Pancreas (tissue), 10 donors: ENCODE measurements at places on chromosomes 4 and X.

DNA sequence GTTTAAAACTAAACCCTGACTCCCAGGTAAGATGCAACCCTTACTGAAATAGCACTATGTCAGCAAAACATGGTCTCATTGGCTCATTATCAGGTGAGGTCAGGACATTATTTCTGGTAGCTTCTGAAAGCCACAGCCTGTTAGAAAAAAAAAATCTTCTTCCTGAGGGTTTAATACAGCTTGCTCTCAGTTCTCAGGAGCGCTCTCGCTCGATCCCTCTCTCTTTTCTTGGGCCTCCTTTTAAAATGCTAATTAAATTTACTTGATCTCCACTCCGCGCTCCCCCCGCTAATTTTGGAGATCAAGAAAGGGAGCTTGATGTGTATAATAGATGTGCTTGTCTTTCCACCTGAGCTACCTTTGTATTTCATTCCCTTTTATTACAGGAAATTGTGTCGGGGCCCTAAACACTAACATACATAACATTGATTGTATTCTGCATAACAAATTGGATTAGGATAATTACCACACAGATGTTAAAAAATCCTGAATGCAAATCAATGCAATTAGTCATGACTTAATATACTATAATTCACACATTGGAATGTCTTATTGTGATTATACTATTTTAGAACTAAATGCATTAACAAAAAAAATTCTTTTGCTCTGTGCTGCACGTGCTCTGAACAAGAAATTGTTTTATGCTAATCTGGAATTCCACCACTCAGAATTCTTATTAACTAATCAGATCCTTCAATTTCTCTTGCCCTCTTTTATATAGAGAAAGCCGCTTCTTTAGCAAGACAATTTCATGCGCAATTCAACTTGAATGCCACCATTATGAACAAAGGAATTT, 101.6 kb upstream of the TEX13D start:
- DNase-seq, result no peak

DNA sequence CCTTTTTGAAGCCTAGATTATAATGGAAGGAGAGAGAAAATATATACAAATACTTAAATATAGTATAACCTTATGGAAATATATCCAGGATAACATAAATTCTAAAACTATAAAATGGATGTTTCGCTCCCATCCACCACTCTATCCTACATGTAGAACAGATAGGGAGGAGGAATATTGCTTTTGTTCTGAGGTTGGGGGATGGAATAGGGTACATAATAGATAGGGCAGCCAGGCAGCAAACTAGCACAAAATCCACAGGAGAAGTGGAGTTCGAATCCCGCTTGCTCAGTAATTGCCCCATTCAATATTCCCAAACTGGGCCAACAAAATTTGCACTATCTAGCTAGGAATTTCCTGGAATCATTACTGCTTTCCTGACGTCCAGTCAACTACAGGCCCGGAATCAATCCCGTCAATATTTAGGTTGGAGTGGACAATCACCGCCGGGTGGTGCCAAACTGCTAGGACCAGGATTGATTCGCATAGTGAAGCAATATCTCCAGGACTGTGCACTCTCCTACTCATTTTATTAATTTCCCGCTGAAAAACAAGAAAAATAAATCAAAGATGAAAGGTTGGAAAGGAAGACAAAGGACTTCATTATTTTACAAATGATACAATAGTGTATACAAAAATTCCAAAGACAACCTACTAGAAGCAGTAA, 40.4 kb upstream of the PAPSS1 start:
- peak; percentile 67 for DNase-seq

- DNase-seq, result no peak
These were observed 37.9 kb upstream of the FGFBP2 start for GRCh38 chr4:16000708-16001483.

GRCh38 chr4:81455897-81456296, 15.8 kb downstream of the RASGEF1B start:
- DNase-seq, result no peak
